ENCODE measurements at places on chromosomes 2 and 18.

GRCh38 chr2:133581010-133581760 is 12.9 kb upstream of the NCKAP5 start:
- no peak for DNase-seq

GRCh38 chr2:81894451-81894990 is 1590.0 kb upstream of the LRRTM1 start:
- no peak for DNase-seq

GRCh38 chr2:54103454-54104314 is 11.7 kb upstream of the ACYP2 start:
- no peak for DNase-seq

DNA sequence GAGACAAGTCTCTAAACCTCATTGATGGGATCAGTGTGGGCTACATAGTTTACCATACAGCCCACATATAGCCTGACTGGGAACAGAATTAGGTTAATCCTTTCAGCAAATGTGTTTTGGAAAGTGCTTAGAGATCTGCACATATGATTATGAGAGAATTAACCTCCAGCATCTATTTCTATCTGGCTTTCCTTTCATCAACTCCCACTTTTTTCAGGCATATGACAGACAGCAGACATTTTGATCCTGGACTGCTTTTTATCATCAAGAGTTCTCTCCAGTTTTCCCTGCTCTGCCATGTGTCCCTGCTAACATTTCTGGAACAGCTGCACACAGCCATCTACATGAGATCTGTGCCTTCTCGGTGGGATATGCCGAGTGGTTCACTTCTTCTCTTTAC is 139.5 kb upstream of the LRP1B start:
- no peak for DNase-seq

DNA sequence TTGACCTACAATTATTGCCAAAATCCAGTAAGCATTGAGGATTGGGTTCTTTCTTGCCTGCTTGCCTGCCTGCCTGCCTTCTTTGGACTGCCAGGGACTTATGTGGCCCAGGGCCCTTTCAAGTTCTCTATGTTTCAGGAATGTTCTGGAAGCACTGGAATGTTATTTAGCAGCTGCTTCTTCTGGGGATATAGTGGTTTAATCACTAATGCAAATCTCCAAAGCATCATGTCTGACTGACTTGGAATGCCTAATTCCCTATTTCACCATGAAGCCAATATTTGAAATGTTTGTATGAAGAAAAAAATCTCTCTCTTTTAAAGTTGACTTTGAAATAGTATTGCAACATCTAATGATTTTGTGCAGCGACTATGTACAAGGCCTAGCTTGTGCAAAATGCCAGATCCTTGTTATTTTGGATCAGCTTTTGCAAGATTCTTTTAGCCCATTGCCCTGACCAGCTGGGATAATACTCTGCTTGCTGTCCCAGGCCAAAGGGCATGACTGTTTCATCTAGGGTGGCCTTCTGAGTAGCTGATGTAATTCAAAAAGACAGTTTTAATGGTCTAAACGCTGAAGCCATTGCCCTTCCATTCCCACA is 204.6 kb downstream of the RND3 start:
- DNase-seq, result no peak

DNA sequence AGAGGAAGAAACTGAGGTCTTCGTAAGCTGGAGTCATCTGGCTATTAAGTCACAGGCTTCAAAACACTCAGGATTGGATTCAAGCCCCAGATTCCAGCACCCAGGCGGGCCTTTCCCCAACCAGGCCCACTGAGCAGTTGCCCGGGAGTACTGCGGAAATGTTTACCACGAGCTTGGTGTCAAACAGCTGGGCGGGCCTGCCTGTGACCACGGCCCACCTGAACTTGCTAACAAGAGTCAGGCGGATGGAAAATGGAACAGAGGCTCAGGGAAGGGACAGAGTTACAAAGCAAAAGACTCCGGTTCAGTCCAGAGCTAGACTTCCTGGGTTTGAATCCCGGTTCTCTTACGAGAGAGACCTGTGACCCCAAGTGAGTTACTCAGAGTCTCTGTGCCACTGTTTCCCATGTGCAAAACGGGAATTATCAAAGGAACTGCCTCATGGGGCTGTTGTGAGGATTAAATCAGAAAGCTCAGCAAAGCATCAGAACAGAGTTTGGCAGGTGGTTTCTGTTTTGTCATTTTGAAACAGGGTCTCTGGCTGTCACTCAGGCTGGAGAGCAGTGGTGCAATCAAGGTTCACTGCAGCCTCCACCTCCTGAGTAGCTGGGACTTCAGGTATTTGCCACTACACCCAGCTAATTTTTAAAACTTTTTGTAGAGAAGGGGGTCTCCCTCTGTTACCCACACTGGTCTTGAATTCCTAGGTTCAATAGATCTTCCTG is 49.0 kb upstream of the TFCP2L1 start:
- no peak for DNase-seq

DNA sequence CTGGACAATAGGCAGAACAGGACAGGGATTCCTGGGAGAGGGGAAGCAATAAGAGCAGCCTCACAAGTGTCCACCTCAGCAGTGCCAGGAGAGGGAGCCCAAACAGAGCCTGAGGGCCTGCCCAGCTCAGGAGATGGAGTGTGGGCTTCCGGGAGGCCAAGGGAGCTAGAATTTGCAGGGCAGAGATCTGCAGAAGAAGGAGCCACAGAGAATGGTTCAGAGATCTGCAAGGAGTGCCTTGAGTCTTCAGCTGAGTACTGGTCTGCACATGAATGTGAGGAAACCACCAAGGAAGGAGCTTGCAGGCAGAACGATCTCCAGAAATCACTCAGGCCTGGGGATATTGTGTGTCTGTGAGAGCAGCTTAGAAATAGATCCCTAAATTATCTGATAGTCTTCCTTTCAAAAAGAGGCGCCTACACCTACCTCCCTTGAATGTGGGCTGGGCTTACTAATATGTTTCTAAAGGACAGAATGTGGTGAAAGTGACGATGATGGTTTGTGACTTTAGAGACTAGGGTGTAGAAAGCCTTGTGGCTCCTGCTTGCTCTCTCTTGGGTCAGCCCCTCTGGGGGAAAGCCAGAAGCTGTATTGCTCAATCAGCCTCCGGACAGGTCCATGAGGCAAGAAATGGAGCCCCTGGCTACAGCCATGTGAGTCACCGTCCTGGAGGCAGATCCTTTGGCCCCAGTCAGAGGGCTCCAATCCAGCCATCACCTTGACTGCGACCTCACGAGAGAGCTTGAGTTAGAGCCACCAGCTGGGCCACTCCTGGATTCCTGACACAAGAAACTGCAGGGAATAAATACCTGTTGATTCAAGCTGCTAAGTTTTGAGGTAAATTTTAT is 7.6 kb upstream of the LPIN1 start:
- no peak for DNase-seq

DNA sequence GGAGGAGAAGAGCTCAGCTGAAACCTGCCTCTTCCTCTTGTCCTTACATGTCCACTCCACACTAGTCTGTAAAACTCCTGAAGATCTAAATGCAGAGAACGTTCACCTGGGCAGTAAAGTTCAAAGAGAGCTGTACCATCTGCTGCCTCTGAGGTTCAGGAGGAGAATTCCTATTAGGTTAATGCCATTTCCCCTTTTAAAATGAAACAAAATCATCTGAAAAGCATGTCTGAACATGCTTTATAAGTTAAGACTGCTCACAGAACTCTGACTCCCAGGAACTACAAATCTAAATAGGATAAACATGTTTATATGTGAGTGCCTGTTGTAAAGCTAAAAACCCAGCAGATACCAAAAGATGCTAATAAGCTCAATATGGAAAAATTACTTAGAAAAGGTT is 164.4 kb downstream of the AFF3 start:
- DNase-seq, result no peak

GRCh38 chr18:37964885-37965571 is 399.4 kb upstream of the CELF4 start:
- no peak for DNase-seq

DNA sequence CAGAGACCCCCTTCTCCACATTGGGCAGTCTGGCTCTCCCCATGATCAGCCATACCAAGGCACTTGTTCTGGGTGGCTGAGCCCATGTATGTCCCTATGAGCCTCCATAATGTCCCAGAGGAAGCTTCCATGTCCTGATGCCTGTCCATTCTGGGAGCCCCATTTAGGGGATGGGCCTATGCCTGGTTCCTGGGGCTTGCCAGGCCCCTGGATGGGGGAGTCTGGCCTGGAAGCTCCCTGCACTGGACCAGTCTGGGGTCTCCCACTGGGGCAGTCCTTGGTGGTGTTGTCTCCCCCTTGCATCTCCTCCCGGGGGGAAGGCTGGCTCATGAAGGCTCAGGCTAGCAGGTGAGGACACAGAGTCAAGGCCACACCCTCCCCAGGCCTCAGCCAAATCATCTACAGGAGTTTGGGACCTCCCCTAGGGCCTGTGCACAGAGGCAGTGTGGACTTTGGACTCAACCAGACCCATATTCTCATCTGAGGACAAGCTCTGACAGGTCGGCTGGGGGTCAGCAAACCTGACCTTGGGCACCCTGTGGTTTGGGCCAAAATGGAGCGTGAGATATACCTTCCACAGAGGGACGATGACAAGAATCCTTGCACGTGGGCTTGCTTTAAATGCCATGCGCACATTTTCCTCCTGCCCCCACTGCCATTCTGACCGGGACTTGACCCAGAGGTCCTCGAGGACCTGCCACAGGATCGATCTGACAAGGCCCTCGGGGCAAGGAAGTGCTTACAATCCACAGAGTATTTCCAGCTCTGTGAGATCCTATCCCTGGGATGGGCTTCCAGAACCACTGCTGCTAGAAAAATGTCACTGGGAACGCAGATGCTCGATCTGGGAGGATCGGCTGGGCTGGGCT is 38.8 kb downstream of the INHBB start:
- DNase-seq, result no peak

- no peak for DNase-seq
Observed at GRCh38 chr18:22032392-22032961, 136.9 kb upstream of the GATA6 start.

- DNase-seq, result no peak
Observed at GRCh38 chr2:233003658-233004555, 9.1 kb downstream of the NGEF start.
